ENCODE measurements at places on chromosomes 11 and 22. TPM values are rescaled to one million over a fixed set of nuclear protein-coding genes. Genes with fewer than 3 reads are reported as not detected.
A peak's percentile ranks its signal among the peaks of the same experiment; 100 is the strongest.

- DNase-seq: peak; percentile 90
- peaks cover 30% of the 10 kb centered on the region for H3K4me1 ChIP-seq
- no peaks in the 10 kb centered on the region for H3K27me3 ChIP-seq
- peak within 1 kb of the TSS; percentile 88 for H3K4me3 ChIP-seq
- H3K36me3 ChIP-seq: no peaks in the 10 kb centered on the region
These were observed at the start of gene TPST2 for GRCh38 chr22:26589845-26590736. Gene TPST2, minus strand, starts transcription at chr22:26590132. Its CDS starts 48,502 bp downstream, at chr22:26541630.

DNA sequence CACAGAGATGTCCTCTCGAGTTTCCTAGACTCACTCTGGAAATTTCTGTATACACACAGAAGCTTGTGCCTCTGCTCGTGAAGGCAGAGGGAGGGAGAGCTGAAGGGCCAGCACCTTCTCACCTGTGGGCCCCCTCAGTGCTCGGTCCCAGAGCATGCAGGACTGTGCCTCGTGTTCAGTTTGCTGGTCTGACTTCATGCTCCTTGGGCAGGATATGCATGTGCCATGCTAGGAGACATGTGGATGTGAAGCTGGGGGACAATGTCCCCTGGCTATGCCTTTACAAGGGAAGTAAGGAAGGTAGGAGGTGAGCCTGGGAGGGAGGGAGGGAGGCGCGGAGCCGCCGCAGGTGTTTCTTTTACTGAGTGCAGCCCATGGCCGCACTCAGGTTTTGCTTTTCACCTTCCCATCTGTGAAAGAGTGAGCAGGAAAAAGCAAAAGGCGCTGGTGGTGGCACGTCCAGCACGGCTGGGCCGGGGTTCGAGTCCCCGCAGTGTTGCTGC is 22.6 kb downstream of the NEAT1 start:
- H3K4me3 ChIP-seq: no peak overlapping the region
- no peak for DNase-seq
- H3K27me3 ChIP-seq: no peaks in the 10 kb centered on the region
- H3K4me1 ChIP-seq: peaks cover 11% of the 10 kb centered on the region
- H3K36me3 ChIP-seq: peaks cover 30% of the 10 kb centered on the region

DNA sequence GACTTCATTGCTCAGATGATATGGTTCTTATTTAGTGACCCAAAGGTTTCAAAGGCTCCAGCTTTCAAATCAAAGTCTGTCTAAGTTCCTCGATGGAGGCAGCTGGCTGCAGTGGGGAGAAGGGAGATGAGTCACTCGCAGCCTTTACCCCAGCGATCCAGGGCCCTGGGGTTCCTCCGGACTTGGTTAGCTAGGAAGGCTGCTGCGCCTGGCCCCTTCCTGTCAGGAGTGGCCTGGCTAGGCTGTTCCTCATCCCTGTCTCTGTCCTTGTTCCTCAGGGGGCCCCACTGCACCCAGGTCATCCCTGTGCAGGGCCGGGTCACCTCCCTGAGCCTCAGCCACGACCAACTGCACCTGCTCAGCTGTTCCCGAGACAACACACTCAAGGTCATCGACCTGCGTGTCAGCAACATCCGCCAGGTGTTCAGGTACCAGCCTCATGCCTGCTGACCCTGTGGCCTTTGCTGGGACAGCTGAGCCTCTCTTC is 13.9 kb downstream of the ATG16L2 start:
- peak; percentile 67 for DNase-seq
- peak overlapping the region; percentile 58 for H3K27ac ChIP-seq
- H3K4me3 ChIP-seq: no peak overlapping the region
- H3K27me3 ChIP-seq: no peaks in the 10 kb centered on the region
- peaks cover 23% of the 10 kb centered on the region for H3K36me3 ChIP-seq
- H3K4me1 ChIP-seq: peaks cover 20% of the 10 kb centered on the region

MS4A1 gene
- total RNA-seq: 1.3 TPM

GRCh38 chr11:121801394-121801748 is 314.6 kb downstream of the BLID start:
- H3K27me3 ChIP-seq: no peaks in the 10 kb centered on the region
- no peaks in the 10 kb centered on the region for H3K36me3 ChIP-seq
- no peak overlapping the region for H3K27ac ChIP-seq
- H3K4me3 ChIP-seq: no peak overlapping the region
- DNase-seq: no peak

CCDC157 gene
- 2.7 TPM for total RNA-seq

DNA sequence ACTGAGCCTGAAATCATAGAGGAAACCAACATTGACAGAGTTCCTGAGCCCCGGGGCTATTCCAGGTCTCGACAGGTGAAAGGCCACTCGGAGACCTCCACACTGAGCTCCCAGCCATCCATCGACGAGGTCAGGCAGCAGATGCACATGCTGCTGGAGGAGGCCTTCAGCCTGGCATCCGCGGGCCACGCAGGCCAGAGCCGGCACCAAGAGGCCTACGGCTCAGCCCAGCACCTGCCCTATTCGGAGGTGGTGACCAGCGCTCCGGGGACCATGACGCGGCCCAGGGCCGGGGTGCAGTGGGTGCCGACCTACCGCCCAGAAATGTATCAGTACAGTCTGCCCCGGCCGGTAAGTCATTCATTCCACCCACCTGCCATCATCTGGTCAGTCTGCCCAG is 54.9 kb downstream of the C11orf91 start:
- H3K27me3 ChIP-seq: peaks cover 8% of the 10 kb centered on the region
- H3K4me1 ChIP-seq: peaks cover 4% of the 10 kb centered on the region
- no peak for DNase-seq
- H3K27ac ChIP-seq: no peak overlapping the region
- H3K36me3 ChIP-seq: no peaks in the 10 kb centered on the region

YPEL1 gene
- 6.7 TPM for total RNA-seq

DNA sequence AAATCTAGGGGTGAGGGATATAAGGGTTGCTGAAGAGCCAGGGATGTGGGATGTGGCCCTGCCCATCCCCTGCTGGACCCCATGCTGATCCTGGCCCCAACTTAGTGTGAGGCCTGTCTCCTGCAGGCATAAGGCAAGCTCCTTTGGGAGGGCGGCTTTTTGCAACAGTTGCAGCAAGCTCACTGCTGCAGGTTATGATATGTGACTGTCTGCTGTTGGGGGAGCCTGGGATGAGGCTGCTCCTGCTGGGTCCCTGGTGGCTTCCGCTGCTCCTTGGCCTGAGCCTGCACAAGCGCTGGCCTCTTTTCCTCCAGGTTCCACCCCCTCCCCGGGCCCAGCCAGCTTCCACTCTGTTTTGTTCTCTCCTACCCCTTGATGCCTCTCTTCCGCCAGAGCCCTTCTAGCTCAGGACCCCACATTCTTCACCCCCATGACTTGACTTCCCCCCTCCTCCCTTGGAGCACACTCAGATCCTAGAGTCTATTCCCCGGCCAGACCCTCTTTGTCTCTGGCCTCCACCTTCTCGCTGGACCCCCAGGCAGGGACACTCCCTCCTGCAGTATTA is 35.0 kb upstream of the SYT13 start:
- H3K36me3 ChIP-seq: no peaks in the 10 kb centered on the region
- no peak overlapping the region for H3K4me3 ChIP-seq
- no peak for DNase-seq
- H3K27me3 ChIP-seq: peaks cover under 1% of the 10 kb centered on the region
- H3K27ac ChIP-seq: no peak overlapping the region
- H3K4me1 ChIP-seq: no peaks in the 10 kb centered on the region

- no peaks in the 10 kb centered on the region for H3K27me3 ChIP-seq
- H3K4me1 ChIP-seq: peaks cover 21% of the 10 kb centered on the region
These were observed 35.8 kb upstream of the TSKU start for GRCh38 chr11:76747153-76747914.

DNA sequence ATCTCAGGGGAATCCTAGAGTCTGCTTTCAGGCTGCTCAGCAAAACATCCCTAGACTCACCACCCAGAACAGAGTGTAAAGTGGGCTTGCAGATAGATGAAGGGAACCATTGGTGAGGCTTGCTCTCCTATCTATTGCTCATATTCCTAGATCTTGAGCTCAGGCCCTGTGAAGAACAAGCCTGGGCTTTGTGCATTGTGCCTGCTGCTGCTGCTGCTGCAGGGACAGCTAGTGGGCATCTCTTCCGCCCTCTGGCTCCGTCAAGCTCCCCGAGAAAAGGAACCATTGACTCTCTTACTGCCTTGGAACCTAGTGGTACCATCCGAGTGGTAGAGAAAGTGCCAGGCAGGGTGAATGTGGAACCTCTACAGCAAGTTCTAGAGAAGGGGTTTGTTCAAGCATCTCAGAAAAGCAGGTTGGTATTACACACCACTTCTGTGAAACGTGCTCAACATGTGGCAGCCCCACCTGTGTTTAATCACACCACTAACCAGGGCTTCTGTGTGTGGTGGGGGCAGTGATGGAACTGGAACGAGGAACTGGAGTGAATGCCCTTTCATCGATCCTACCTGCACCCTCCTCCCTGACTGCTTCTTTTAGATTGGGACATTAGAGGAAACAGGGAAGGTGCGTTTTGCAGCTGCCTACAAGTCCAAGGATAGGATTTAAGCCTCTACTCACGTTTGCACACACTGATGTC is 4.4 kb downstream of the BACE1-AS start:
- no peak overlapping the region for H3K27ac ChIP-seq
- no peaks in the 10 kb centered on the region for H3K27me3 ChIP-seq
- no peak overlapping the region for H3K4me3 ChIP-seq
- H3K36me3 ChIP-seq: peaks cover 22% of the 10 kb centered on the region
- no peak for DNase-seq

DNA sequence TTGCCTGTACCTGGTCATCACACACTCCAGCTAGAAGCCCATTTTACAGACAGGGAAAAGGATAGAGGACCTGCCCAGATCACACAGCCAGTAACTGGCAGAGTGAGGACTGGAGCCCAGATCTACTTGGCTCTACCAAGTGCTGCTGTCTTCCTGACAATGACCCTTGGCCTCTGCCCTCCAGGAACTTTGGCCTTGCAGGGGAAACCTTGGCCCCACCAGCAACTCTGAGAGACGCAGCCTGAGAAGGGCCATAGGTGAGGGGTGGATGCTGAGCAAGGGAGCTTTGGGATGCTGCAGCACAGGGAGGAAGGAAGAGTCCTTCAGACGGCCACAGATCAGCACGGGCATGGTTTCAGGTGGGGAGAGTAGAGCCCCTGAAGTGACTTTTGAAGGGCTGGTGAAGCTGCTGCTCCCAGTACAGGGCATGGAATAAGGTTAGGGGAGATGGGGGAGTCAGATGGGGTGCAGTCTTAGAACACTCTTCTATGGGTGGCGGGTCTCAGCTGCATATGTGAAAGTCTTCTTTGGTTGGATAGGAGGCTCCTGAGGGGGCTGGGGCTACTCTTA is 2.0 kb upstream of the CAPN5 start:
- no peak overlapping the region for H3K27ac ChIP-seq
- peak; percentile 40 for DNase-seq
- no peaks in the 10 kb centered on the region for H3K27me3 ChIP-seq
- no peak overlapping the region for H3K4me3 ChIP-seq

- DNase-seq: no peak
- peaks cover 9% of the 10 kb centered on the region for H3K4me1 ChIP-seq
- no peaks in the 10 kb centered on the region for H3K36me3 ChIP-seq
These were observed 23.9 kb upstream of the CCDC179 start for GRCh38 chr11:22884217-22884616.

- peaks cover 16% of the 10 kb centered on the region for H3K4me1 ChIP-seq
- H3K27ac ChIP-seq: no peak overlapping the region
- H3K36me3 ChIP-seq: no peaks in the 10 kb centered on the region
- no peak overlapping the region for H3K4me3 ChIP-seq
These were observed 84.7 kb downstream of the GAB2 start for GRCh38 chr11:78332872-78333271.

MMP13 gene
- not detected for total RNA-seq

GRCh38 chr11:75279273-75279672 is 38.7 kb downstream of the TPBGL start:
- H3K4me3 ChIP-seq: no peak overlapping the region
- H3K27me3 ChIP-seq: no peaks in the 10 kb centered on the region
- H3K36me3 ChIP-seq: peaks cover 88% of the 10 kb centered on the region
- H3K27ac ChIP-seq: peak overlapping the region; percentile 1
- H3K4me1 ChIP-seq: peaks cover 15% of the 10 kb centered on the region

CRACR2B gene
- 34.3 TPM for total RNA-seq

DNA sequence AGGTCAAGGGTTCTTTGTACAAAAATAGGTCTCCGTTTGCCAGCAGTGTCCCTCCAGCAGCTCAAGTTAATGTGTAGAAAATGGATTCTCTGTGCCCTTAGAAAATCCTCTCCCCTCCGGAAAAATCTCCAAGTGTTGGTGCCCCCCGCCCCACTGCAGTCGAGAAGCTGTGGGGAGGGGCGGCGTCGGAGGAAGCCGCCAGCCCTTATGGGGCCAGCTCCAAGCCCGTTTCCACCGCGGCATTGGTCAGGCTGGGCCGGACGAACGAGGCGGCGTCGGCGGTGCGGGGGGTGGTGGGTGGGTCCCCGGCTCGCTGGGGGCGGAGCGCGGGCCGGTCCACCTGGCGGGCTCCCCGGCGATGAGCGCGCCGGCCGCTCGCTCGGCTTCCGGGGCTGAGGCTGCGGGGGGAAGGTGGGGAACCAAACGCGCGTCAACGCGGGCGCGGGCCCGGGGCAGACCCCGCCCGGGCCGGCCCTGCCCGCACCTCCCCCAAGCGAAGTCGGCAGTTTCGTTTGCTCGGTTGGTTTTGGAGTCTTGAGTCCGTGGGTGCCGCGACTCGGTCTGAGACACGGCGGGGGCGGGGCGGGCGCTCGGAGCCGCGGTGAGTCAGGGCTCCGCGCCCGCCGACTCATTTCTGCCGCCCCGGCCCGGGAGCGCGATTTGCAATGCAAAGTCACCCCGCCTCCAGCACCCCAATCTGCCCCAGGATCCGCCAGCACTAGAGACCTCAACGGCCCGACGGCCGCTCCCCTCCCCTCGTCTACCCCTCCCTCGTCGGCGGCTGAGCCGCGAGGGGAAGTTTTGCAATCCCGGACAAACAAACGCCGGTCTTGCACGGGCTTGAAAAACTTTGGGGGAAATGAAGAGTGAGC is 1.4 kb downstream of the ASCL2 start:
- H3K4me3 ChIP-seq: peak overlapping the region; percentile 52
- peaks cover 29% of the 10 kb centered on the region for H3K27me3 ChIP-seq
- H3K27ac ChIP-seq: peak overlapping the region; percentile 58

DNA sequence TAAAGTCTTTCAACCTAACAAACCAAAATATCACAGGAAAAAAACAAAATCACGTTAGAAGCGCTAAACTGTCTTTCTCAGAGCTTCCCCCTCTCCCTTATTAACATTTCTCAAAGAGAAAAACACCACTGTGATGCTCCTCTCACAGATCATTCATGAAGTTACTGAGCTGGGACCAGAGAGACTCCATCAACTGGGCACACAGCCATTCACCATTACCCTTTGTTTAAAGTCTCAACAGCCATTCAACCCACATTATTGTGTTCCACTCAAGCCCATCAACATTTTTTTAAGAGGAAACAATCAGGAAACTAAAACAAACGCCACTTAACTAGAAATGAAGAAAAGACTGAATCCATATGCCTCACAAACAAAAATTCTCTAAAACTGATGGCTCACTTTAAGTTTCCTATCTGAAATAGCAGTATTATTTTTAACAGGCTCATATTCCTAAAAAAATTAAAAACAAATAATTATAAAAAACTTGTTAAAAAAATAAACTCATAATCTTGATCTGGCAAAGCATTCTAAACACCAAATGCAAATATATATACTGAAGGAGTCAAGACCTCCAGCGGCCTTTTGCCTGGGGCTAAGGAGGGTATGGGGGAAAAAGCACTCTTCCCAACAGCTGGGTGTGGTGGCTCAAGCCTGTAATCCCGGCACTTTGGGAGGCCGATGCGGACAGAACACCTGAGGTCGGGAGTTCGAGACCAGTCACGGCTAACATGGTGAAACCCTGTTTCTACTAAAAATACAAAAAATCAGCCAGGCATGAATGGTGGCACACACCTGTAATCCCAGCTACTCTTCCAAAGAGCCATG is 14.0 kb downstream of the CELF1 start:
- H3K27ac ChIP-seq: peak overlapping the region; percentile 26
- peaks cover 13% of the 10 kb centered on the region for H3K36me3 ChIP-seq
- no peak for DNase-seq
- H3K4me3 ChIP-seq: no peak overlapping the region
- H3K4me1 ChIP-seq: peaks cover 58% of the 10 kb centered on the region

- no peak overlapping the region for H3K27ac ChIP-seq
- DNase-seq: no peak
- H3K4me3 ChIP-seq: no peak overlapping the region
- H3K4me1 ChIP-seq: no peaks in the 10 kb centered on the region
- H3K36me3 ChIP-seq: no peaks in the 10 kb centered on the region
These were observed 7.0 kb downstream of the UCP3 start for GRCh38 chr11:74001822-74002286.
